CD4-positive, alpha-beta T cell (primary cell): ENCODE measurements at places on chromosomes 11 and 22.

DNA sequence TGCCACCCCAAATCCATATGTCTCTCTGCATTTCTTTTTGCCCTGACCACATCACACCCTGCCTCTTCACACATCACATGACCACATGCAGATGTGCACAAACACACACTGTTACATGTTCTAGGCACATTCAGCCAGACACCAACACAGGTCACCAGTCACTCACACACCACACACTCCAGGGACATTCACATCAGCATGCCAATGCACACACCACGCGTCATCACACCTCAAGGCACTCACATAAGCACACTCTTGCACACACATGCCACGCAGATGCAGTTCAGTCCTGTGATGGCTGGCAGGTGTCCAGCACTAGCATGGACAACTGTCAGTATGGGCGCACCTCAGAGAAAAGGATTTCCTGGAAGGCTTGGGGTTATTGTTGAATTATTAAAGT, 77.0 kb upstream of the MYOD1 start:
- DNase-seq = no peak
- H3K36me3 ChIP-seq = no peaks in the 10 kb centered on the region
- no peak overlapping the region for H3K4me3 ChIP-seq
- no peak overlapping the region for H3K27ac ChIP-seq
- no peaks in the 10 kb centered on the region for H3K4me1 ChIP-seq

GRCh38 chr11:63879598-63880402, 37.2 kb downstream of the RCOR2 start:
- H3K27ac ChIP-seq = no peak overlapping the region
- no peaks in the 10 kb centered on the region for H3K27me3 ChIP-seq
- H3K4me1 ChIP-seq = peaks cover 77% of the 10 kb centered on the region
- no peak for DNase-seq

- H3K36me3 ChIP-seq = no peaks in the 10 kb centered on the region
- no peak overlapping the region for H3K27ac ChIP-seq
- H3K27me3 ChIP-seq = peaks cover 2% of the 10 kb centered on the region
- DNase-seq = no peak
Observed at GRCh38 chr11:14980854-14981253, 8.7 kb upstream of the CALCA start.

DNA sequence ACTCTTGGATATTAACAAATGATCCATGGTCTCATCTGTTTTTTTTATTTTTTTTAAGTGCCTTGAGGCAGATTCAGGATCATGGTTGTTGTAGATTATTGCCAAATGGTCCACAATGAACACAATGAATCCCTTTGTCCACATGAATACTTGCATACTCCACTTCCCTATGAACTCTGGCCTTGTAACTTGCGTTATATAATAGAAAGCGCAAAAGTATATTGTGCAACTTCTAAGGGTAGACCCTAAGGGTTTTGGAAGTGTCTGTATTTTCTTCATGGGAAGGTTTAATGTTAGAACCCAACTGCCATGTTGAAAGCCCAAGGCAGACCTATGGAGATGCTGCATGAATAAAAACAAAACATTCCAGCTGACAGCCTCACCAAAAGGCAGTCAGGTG, 8.1 kb upstream of the OR5AL1 start:
- no peak overlapping the region for H3K4me3 ChIP-seq
- no peak overlapping the region for H3K27ac ChIP-seq

DNA sequence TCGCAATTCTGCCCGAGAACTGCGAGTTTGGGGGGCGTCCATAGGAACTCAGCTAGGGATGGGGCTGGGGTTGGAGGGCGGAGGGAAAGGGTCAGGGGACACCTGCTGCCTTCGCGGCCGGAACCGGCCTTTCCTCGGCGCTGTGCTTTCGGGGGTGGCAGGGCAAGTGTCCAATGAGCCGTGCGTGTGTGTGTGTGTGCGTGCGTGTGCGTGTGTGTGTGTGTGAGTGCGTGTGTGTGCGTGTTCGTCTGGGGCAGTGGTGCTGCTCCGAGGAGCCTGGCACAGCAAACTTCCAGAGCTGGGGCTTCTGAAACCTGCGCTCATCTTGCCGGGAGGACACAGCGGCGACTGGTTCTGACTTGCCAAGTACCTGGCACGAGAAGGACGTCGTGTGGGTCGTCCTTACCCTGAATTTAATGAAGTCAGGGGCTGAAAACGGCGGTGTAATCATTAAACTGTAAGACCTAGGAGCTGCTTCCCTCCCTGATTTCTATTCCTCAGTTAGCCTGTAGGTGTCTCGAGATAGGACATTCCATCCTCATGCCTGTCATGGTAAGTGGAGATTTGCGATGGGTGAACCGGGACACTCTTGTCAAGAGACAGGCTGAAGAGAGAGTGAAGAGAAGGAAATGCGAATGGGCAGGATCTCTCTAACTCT, 27.0 kb upstream of the AMOTL1 start:
- no peaks in the 10 kb centered on the region for H3K36me3 ChIP-seq
- H3K4me1 ChIP-seq = peaks cover 8% of the 10 kb centered on the region
- no peak for DNase-seq
- peak overlapping the region; percentile 6 for H3K4me3 ChIP-seq
- peaks cover 34% of the 10 kb centered on the region for H3K27me3 ChIP-seq

- no peak overlapping the region for H3K4me3 ChIP-seq
- H3K4me1 ChIP-seq = no peaks in the 10 kb centered on the region
- H3K27ac ChIP-seq = no peak overlapping the region
- no peaks in the 10 kb centered on the region for H3K36me3 ChIP-seq
Observed at GRCh38 chr11:133659538-133660201, 127.4 kb upstream of the OPCML start.

DNA sequence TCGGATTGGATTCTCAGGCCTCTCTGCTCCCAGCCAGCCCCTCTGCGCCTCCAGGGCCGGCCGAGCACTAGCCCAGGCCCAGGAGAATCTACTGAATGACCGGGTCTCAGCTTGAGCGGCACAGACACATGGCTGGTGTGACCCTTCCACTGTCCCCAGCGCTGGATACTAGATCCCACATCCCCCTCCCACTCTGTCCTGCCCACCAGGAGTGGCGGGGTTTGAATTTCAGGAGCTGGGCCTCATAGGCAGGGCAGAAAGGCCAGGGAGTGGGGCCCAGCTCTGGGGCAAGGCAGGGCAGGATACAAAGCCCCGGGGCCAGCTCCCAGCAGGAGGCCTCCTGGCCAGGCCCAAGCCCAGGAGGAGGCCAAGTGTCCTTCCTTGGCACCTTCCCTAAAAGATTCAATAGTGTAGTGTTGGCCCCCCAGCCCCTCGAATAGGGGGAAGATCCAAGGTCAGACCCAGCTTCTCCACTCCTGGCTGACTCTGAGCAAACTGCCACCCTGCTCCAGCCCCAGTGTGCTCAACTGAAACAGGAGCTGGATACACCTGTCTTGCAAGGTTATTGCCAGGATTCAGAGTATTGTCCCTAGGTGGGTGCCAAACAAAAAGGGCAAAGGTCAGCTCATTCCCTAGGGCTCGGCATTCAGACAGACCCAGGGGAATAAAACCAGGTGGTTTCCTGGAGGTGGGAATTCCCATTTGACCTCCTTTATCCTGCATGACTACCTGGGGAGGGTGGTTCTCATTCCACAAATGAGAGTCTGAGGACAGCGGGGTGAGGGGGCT, 22.5 kb upstream of the TCF20 start:
- H3K27ac ChIP-seq = no peak overlapping the region
- H3K4me3 ChIP-seq = no peak overlapping the region
- H3K4me1 ChIP-seq = peaks cover 48% of the 10 kb centered on the region

DNA sequence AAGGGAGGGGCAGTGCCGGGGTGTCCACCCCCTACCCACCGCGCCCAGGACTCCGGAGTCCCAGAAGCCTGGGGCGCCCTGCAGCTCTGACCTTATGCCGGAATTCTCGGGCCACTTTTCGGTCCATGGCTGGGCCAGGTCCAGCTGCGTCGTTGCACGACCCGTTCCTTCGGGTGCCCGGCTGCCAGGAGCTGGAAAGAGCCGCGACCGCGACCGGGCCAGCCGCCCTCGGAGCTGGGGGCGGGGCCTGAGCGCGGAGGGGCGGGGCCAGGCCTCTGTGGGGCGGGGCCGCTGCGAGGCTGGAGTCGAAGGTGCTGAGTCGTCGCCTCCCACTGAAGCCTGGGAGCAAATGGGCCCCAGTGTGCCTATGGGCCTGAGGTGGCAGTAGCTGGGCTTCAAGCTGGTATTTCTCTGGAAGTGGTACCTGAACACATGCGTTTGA, at the start of gene USH1C:
Gene USH1C, minus strand, starts transcription at position 236 of the 442 bp plus-strand sequence. Its CDS starts 109 bp downstream, at position 127.
- peaks cover 15% of the 10 kb centered on the region for H3K27me3 ChIP-seq
- DNase-seq = no peak
- no peak within 1 kb of the TSS for H3K4me3 ChIP-seq

- DNase-seq = no peak
- no peaks in the 10 kb centered on the region for H3K27me3 ChIP-seq
- no peaks in the 10 kb centered on the region for H3K36me3 ChIP-seq
- H3K4me1 ChIP-seq = no peaks in the 10 kb centered on the region
Observed at GRCh38 chr11:92264350-92264749, 39.7 kb downstream of the FAT3 start.

- peaks cover 96% of the 10 kb centered on the region for H3K4me1 ChIP-seq
- H3K4me3 ChIP-seq = no peak overlapping the region
- DNase-seq = no peak
- no peaks in the 10 kb centered on the region for H3K27me3 ChIP-seq
- H3K27ac ChIP-seq = no peak overlapping the region
Observed at GRCh38 chr11:73381589-73381988, 5.4 kb downstream of the RELT start.

DNA sequence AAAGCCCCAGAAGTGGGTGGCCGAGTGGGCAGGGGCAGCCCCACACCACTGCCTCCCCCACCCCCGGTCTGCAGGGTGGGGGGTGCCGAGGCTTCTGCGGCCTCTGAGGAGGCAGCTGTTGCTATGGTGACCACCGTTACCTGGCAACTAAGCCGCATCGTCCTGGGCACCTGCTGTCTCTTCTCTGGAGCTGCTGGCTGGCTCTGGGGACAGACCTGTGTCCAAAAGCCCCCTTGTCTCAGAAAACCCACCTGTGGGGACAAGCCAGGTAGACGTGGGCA, 79.9 kb upstream of the PRR5 start:
- H3K27ac ChIP-seq = no peak overlapping the region
- peaks cover 46% of the 10 kb centered on the region for H3K4me1 ChIP-seq
- H3K4me3 ChIP-seq = no peak overlapping the region
- H3K36me3 ChIP-seq = no peaks in the 10 kb centered on the region

DNA sequence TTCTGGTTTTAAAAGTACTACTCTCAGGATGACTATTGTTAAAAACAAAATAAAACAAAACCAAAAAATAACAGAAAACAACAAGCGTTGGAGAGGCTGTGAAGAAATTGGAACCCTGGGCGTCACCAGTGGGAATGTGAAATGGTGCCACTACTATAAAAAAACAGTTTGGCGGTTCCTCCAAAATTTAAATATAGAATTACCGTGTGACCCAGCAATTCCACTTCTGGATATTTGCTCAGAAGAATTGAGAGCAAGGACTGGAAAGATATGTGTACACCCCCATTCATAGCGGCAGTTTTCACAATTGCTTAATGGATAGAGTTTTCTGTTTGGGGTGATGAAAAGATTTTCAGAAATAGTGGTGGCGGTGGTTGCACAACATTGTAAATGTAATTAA, 8.6 kb downstream of the APOA4 start:
- no peak for DNase-seq
- no peak overlapping the region for H3K27ac ChIP-seq
- no peaks in the 10 kb centered on the region for H3K4me1 ChIP-seq
- no peaks in the 10 kb centered on the region for H3K27me3 ChIP-seq

DNA sequence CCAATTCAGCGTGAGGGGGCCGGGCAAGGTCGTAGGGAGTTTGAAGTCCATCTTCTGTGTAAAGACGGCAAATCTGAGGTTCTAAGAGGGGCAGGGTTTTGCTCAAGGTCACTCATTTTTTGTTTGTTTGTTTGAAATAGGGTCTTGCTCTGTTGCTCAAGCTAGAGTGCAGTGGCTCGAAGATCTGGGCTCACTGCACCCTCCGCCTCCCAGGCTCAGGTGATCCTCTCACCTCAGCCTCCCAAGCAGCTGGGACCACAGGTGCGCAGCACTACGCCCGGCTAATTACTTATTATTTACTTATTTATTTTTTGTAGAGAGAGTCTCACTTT, 355 bp upstream of the AP1B1 start:
- no peaks in the 10 kb centered on the region for H3K27me3 ChIP-seq
- H3K27ac ChIP-seq = peak overlapping the region; percentile 34
- no peak for DNase-seq
- H3K36me3 ChIP-seq = peaks cover 7% of the 10 kb centered on the region
- H3K4me3 ChIP-seq = peak overlapping the region; percentile 91
- H3K4me1 ChIP-seq = peaks cover 48% of the 10 kb centered on the region

GRCh38 chr11:57652662-57653061, 3.0 kb upstream of the YPEL4 start:
- no peak for DNase-seq
- no peaks in the 10 kb centered on the region for H3K36me3 ChIP-seq
- peaks cover 17% of the 10 kb centered on the region for H3K27me3 ChIP-seq

DNA sequence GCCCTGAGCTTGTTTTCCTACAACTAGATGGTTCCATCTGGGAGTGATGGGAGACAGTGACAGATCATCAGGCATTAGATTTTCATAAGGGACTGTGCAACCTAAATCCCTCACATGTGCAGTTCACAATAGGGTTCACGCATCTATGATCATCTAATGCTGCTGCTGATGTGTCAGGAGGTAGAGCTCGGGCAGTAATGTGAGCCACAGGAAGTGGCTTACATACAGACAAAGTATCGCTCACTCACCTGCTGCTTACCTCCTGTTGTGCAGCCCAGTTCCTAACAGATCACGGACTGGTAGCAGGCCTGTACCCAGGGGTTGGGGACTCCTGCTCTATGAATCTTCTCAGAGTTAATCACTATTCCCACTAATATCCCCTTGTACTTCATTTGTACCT, 12.4 kb downstream of the AAMDC start:
- H3K4me3 ChIP-seq = no peak overlapping the region
- H3K4me1 ChIP-seq = no peaks in the 10 kb centered on the region
- H3K27ac ChIP-seq = no peak overlapping the region
- H3K27me3 ChIP-seq = no peaks in the 10 kb centered on the region
- no peak for DNase-seq

- peaks cover 5% of the 10 kb centered on the region for H3K36me3 ChIP-seq
- H3K4me3 ChIP-seq = no peak overlapping the region
- H3K27ac ChIP-seq = no peak overlapping the region
- peaks cover 28% of the 10 kb centered on the region for H3K4me1 ChIP-seq
- H3K27me3 ChIP-seq = no peaks in the 10 kb centered on the region
Observed at GRCh38 chr11:57709802-57710367, 2.1 kb downstream of the MED19 start.

GRCh38 chr22:40605761-40606160, 30.8 kb downstream of the MRTFA start:
- H3K36me3 ChIP-seq = no peaks in the 10 kb centered on the region
- peaks cover 10% of the 10 kb centered on the region for H3K4me1 ChIP-seq
- DNase-seq = no peak
- no peak overlapping the region for H3K4me3 ChIP-seq
- H3K27ac ChIP-seq = no peak overlapping the region
- no peaks in the 10 kb centered on the region for H3K27me3 ChIP-seq

DNA sequence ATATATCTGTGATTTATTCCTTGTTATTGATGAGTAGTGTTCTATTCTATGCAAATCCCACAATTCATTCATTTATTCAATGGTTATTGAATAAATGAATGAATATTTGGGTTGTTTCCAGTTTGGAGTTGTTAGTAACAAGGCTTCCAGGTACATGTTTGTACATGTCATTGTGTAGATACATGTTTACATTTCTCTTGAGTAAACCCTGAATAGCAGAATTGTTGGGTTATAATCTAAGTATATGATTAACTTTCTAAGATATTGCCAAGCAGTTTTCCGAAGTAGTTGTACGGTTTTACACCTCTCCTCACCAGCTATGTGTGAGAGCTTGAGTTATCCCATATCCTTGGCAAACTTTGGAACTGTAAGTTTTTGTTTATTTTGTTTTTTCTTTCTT, 18.5 kb upstream of the OR8G1 start:
- H3K4me1 ChIP-seq = no peaks in the 10 kb centered on the region
- H3K27ac ChIP-seq = no peak overlapping the region
- no peak for DNase-seq
- no peak overlapping the region for H3K4me3 ChIP-seq
